Right cardiac atrium (tissue), 5 donors: ENCODE measurements at places on chromosomes 3 and 15. TPM values are rescaled to one million over a fixed set of nuclear protein-coding genes. Genes with fewer than 3 reads are reported as not detected.
A peak's percentile ranks its signal among the peaks of the same experiment; 100 is the strongest.

- DNase-seq, result no peak
These were observed 4.1 kb upstream of the UTS2B start for GRCh38 chr3:191334346-191334893.

Gene ACTC1
- 12,067 TPM for total RNA-seq

Gene SEMA3G
- 13.1 TPM for total RNA-seq

DNA sequence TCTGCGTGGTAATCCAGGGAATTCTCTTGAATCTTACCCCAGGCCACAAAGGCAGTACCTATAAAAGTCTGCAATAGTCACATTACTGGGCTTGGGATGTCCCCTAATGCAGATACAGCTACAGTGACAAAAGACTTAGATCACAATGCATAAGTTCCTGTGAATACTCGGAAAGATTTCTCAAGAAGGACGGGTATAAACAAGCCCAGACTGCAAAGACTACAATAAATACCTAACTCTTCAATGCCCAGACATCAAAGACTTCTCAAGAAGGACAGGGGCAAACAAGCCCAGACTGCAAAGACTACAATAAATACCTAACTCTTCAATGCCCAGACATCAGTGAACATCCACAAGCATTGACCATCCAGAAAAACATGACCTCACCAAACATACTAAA, 50.9 kb downstream of the NUDT16 start:
- no peak for DNase-seq

Gene ANKUB1
- not detected for total RNA-seq

Gene TGFBR2
- 197 TPM for total RNA-seq

- DNase-seq, result peak; percentile 31
These were observed 46.1 kb downstream of the PIK3R4 start for GRCh38 chr3:130700541-130700940.

Gene RARB
- total RNA-seq, result 24.0 TPM

GRCh38 chr3:14351617-14352001, 50.8 kb upstream of the SLC6A6 start:
- DNase-seq, result no peak

- no peak for DNase-seq
These were observed 2.6 kb downstream of the TBCCD1 start for GRCh38 chr3:186564586-186564985.

Gene SLC7A14
- total RNA-seq, result not detected

DNA sequence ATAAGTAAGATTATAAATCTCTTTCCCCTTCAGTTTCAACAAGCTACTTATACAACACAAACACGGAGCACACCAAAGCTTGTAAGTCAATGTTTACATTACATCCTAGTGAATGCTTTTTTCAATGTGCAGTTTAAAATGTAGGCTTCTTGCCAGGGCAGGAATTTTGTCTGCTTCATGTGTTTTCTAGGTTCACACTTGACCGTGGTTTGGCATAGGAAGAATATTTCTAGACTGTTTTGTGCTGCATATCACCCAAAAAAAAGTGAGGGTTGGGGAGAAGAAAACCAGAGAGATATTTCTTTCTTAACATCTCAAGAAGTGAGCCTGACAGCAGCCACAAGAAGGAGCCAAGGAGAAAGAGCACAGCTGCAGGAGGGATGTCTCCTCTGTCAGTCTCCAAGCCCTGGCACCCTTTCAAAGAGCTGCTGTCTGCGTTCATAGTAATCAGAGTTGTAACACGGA, 255.8 kb downstream of the MEIS2 start:
- no peak for DNase-seq

DNA sequence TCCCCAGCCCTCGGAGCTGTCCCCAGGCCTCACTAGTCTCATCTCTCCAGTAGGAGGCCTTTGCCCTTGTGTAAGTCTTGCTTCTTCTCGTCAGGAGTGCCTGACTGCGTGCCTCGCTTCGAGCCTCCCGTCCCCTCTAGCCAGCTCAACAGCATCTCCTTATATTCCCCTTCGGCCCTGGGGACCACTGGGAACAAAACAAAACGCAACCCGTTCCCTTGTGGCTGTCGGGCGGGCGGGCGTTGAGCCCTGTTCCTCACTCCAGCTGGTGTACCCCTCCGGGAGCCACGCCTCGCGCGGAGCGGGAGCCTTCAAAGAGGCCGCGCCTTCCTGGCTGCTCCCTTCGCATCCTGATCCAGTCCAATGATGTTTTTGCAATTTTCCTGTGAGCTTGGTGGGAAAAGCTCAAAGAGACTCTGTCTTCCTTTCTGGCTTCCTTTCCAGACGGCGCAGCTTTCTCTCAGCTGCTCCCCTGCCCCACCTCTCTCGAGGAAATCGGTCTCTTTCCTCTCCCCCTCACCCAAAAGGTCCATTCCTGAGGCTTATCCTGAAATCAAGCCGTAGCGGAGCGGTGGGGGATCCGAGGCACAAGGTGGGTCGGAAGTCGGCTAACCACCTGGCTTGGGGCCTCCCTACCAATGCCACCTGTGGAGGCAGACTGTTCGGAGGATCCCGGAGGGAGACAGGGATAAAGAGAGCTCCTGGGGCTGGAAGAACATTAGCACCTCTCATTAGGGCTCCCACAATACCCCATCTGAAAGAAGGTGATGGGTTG, 33.4 kb upstream of the SRP14 start:
- no peak for DNase-seq

- no peak for DNase-seq
These were observed 19.4 kb upstream of the ADAMTS7 start for GRCh38 chr15:78830514-78831228.

GRCh38 chr3:31789429-31789828, 191.6 kb downstream of the OSBPL10 start:
- DNase-seq, result no peak

DNA sequence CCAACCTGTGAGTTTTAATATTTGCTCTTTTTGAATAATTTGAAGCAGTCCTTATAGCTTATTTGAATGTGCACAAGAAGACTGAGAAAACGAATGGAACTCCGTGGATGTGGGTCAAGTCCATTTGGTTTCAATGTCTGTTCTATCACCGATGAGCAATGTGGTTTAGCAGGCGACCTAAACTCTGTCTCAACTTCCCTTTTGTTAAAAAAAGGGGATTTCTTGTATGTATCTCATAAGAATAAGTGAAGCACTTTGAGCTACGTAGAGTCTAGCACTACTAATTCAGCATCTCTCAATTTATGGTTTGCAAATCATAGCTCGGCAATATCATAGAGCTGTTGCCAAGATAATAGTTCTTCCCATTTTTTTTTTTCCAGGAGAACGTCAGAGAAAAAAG, 4.6 kb upstream of the SKIL start:
- no peak for DNase-seq

Gene ZNF620
- total RNA-seq, result 4.3 TPM

Gene MAPKAPK3
- total RNA-seq, result 224 TPM

Gene SLC51A
- total RNA-seq, result not detected

DNA sequence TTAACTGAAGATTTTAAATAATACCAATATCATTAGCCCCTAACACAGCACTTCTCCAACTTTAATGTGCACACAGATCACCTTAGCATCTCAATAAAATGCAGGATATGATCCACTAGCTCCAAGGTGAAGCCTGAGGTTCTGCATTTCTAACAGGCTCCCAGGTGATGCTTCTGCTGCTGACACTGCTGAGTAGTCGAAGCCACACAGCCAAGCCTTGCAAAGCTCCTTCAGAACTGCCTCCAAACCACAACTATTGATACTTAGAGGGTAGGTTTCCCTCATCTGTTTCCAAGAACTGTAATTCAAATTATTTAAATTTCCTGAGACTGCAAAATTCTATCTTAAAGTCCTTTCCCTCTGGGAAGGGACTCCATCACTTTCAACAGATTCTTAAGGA, 3.9 kb downstream of the RIOX2 start:
- no peak for DNase-seq

GRCh38 chr15:91627473-91628278, 225.8 kb upstream of the SLCO3A1 start:
- DNase-seq, result peak; percentile 48

- DNase-seq, result no peak
These were observed 8.1 kb downstream of the CAV3 start for GRCh38 chr3:8741581-8742261.

- no peak for DNase-seq
These were observed 110.8 kb downstream of the ADCY5 start for GRCh38 chr3:123337948-123338619.

Gene SLC28A1
- total RNA-seq, result 0.42 TPM

DNA sequence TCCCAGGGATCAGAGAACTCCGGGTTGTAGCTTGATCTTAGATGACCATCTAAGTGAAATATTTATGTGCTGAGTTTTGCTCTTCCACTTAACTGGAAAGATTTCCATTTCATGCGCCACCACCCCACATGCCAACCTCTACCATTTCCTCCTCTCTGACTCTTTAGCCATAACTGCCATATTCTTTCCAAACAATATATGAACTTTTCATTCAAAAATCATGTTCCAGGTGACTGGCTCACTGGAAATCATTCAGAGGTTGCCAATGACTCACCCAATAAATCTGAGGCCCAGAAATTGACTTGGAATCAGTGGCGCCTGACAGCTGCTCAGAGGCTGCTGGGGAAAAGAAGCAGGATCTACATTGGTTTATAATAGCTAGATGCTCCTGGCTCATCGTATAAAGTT, 31.6 kb upstream of the FAM174B start:
- no peak for DNase-seq

DNA sequence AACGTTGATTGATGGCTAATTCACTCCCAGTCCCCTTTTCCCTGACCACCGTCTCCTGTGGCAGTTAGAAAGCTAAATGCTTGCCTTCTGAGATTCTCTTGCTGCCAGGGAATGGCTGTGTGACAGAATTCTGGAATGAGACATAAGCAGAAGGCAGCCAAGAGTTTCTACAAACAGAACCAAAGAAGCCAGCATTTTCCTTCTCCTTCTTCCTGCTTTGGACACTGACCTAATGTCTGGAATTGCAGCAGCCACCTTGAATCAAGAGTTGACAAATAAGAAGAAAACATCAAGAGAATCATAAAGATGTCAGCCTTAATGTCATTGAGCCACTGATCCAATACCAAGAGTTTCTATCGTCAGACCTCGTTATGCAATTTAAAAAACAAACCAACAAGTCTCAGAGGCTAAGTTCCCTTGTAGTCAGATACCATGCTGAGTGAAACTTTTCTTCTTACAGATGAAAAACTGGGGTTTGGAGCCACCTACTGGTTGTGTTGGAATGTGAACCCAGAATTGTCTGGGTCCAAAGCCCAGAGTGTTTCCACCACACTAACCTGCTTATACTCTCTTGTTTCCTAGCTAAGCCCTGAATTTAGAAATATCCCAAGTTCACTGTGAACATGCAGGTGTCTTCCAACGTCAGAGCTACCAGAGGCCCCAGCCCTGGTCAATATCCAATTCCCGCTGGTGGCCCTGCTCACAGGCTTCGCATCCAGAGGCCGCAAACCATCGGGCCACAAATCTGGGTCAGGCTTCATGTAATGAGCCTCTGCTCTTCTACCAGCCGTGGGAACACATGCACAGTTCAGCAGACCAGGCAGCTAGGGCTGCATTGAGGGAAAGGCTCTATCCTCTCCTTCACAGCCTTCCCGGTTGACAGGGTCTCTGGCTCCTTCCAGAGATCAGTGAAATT, 42.5 kb downstream of the MCF2L2 start:
- no peak for DNase-seq

- DNase-seq, result no peak
These were observed 179.6 kb downstream of the NSMCE3 start for GRCh38 chr15:29089731-29090616.
